Activated T-cell treated with anti-CD3 and anti-CD28 coated beads, Interleukin-2, amount 50 U/mL, for 72 hours (primary cell): ENCODE measurements at places on chromosomes 5 and 9. TPM values are rescaled to one million over a fixed set of nuclear protein-coding genes. Genes with fewer than 3 reads are reported as not detected.

SLU7 gene
- total RNA-seq: 50.9 TPM

PPP3R2 gene
- total RNA-seq: not detected

CCNO gene
- 0.19 TPM for total RNA-seq

CCDC192 gene
- total RNA-seq: 0.25 TPM

FOXI1 gene
- total RNA-seq: not detected

ZNF346 gene
- total RNA-seq: 19.6 TPM

TTC16 gene
- total RNA-seq: 5.3 TPM

GIN1 gene
- 4.0 TPM for total RNA-seq

SURF4 gene
- total RNA-seq: 494 TPM

PCA3 gene
- not detected for total RNA-seq

C5orf63 gene
- total RNA-seq: 16.0 TPM

HTR1A gene
- total RNA-seq: not detected

BTNL8 gene
- total RNA-seq: 1.2 TPM

PCDHGA8 gene
- not detected for total RNA-seq

TAS2R1 gene
- total RNA-seq: not detected

HSDL2 gene
- total RNA-seq: 27.3 TPM

ANKRD20A1 gene
- total RNA-seq: 3.0 TPM

PPP2R2B gene
- 2.0 TPM for total RNA-seq

ZFP2 gene
- 0.86 TPM for total RNA-seq

PCDHGA4 gene
- 0.26 TPM for total RNA-seq

FXN gene
- total RNA-seq: 14.6 TPM

C9orf153 gene
- 0.21 TPM for total RNA-seq

ADAMTSL1 gene
- not detected for total RNA-seq

MRPL36 gene
- total RNA-seq: 48.1 TPM

NUP214 gene
- total RNA-seq: 78.5 TPM

ADAMTSL2 gene
- total RNA-seq: 0.07 TPM

NTRK2 gene
- total RNA-seq: 3.3 TPM

OR1J4 gene
- not detected for total RNA-seq
